ENCODE measurements at places on chromosomes 5 and 9. TPM values are rescaled to one million over a fixed set of nuclear protein-coding genes. Genes with fewer than 3 reads are reported as not detected.

LAMC3 gene
- total RNA-seq, result 0.45 TPM

DNA sequence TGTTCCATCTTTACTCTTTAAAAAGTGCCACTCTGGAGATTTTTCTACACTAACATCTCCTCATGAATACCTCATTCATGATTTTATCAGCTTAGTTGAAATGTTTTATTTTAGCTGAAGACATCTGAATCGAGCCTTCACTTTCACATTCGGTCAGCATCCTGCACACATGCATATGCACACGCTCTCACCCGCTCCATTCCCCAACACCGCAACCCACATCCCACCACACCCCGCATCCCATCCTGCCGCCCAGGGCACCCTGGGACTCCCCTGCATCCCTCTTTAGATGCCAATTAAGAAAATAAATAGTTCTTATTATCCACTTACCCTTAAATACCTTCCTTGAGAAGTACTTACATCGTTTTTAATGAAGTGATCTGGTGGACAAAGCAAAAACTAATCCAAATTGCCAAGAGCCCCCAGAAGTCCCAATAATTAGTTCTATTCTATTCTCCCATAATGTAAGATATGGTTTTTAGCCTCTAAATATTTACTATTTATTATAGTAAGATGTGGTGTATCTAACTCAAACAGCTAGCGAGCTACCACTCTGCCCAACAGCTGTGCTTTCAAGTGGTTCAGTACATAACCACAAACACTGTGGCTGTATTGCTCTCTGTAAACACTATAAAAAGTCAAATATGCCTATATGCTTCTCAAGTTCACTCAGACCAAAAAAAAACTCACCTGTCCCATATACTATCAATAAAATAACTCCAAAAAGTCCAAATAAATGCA is 38.2 kb downstream of the GZMK start:
- peak; percentile 85 for ATAC-seq

TMEM215 gene
- not detected for total RNA-seq

- no peak for ATAC-seq
Observed at GRCh38 chr5:54484219-54484894, 28.9 kb downstream of the HSPB3 start.

HINT1 gene
- total RNA-seq, result 358 TPM

- no peak for ATAC-seq
Observed at GRCh38 chr5:149603210-149603609, 21.9 kb downstream of the ARHGEF37 start.

GNA14 gene
- total RNA-seq, result not detected

PKD2L2 gene
- total RNA-seq, result not detected

LCN1 gene
- total RNA-seq, result not detected

- ATAC-seq, result peak; percentile 37
Observed at GRCh38 chr5:138989720-138990119, 114.6 kb upstream of the LRRTM2 start.

CMYA5 gene
- total RNA-seq, result 0.19 TPM

PCDHGA3 gene
- total RNA-seq, result 0.09 TPM

GRCh38 chr9:81826517-81826906 is 101.7 kb upstream of the SPATA31D4 start:
- ATAC-seq, result no peak

- ATAC-seq, result no peak
Observed at GRCh38 chr9:134159566-134160245, 4.7 kb downstream of the RNU6ATAC start.

GRCh38 chr5:33072296-33072695 is 361.2 kb downstream of the NPR3 start:
- no peak for ATAC-seq

DNA sequence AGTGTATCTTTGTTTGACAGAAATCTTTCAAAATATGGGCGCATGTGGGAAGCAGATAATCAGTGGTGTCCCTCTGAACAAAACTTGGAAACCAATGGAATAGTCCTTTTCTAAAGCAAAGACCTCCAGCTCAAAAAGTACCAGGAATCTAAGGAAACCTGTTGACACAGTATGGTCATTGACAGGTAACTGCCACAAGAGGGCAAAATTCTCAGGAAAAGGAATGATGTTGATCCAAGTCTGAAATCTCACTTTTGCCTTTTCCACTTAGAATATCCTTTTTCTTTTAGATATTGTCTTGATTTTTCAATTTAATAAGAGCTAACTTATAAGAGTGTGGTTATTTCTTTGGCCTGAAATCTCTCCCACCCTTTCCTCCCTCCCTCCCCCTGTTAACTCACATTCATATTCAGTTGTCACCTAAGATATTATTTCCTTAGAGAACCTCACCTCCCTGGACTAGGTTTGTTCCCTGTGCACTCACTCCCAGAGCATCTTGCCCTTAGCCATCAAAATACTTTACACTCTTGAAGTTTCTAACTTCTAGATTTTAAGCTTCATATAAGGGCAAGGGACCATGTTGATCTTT is 59.0 kb upstream of the BARX1 start:
- no peak for ATAC-seq

DNA sequence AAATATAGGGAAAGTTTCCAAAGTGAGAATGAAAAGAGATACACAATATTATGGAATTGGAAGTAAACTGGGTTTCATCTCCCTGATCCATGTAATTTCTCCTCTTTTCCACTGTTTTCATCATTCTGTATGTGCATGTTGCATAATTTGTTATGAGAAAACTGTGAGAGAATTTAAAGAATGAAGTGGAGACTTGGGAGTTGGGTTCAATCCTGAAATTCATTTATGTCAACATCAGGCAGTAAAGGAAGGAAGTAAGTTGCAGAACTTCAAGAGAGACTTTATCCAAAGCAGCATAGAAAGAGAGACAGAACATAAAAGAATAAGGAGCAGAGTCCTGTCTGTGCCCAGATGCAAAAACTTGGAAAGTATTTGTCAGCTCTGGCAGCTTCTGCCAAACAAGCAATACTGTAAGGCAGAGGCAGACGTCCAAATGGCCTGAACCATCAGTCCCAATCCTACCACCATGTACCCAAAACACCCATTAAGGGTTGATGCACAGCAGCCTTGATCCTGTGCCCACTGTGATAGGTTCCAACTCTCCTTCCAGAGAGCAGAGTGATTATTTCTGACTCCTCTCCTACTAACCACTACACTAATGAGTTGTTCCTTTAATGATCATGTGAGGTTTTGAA is 425.3 kb upstream of the CDH6 start:
- no peak for ATAC-seq

Data from activated T-helper 17 cell treated with anti-CD3 and anti-CD28 coated beads, Interleukin-2, amount 50 U/mL, for 72 hours (primary cell).